ENCODE measurements at places on chromosomes 5 and 9. TPM values are rescaled to one million over a fixed set of nuclear protein-coding genes. Genes with fewer than 3 reads are reported as not detected.

The CDKN2B gene
- 0.05 TPM for total RNA-seq

The IRF1 gene
- 104 TPM for total RNA-seq

GRCh38 chr9:104808035-104808614, 44.2 kb downstream of the NIPSNAP3B start:
- no peak for DNase-seq

DNA sequence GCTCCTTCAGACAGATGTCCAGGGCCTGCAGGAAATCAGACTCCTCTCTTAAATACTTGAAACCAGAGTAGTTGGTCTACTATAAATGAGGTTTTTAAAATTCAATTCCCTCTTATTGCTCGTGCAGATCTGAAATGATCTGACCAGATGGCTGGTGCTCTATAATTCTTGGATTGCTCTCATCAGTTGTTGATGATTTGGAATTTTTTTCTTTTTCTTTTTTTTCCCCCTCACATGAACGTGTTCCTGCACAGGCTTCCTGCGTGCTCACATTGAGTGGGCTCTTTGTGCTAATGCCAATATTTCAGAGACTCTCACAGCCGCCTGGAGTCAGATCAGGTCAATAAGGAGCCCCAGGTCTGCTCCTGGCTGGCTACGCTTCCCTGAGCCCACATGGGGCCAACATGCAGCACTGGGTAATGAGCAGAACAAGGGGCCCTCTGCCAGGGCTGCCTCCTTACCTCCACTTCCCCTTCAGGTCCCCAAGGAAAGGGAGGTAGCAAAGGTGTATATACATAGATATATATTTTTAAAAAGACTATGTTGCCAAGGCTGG, 82.0 kb downstream of the SIL1 start:
- DNase-seq: no peak

DNA sequence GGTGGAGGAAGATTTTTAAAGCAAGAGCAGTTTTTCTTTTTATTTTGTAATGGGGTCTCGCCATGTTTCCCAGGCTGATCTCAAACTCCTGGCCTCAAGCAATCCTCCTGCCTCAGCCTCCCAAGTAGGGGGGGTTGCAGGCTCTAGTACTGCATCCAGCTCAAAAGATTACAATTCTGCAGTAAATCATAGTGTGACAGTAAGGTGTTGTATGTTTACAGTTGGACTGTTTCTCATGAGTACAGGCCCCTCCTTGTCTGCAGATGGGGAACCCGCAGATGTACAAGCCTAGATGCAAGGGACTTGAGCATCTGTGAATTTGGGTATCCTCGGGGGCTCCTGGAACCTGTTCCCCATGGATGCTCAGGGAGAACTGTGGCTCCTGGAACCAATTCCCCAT, 3.3 kb downstream of the CCT5 start:
- no peak for DNase-seq

DNA sequence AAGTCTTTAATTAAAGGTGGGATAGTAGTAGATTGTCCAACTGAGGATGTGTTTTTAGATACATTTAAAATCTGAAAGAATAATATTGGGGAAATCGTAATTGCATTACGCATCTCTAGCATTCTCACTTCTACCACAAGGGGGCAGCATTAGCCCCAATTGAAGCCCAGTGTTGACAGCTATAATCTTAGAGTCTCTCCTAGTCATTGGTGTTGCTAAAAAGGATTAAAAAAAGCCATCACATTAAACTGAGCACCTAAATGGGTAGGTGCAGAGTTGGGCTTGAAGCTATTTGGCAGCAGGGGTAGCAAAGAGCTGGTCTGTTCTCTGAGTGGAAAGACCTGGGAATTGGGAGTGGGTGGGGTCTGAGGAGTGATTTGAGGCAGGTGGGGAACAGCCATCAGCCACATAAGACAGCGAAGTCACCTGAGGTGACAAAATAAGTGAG, 177.2 kb downstream of the OSTF1 start:
- peak; percentile 55 for DNase-seq
